ENCODE measurements at places on chromosomes 4 and X. TPM values are rescaled to one million over a fixed set of nuclear protein-coding genes. Genes with fewer than 3 reads are reported as not detected.

DNA sequence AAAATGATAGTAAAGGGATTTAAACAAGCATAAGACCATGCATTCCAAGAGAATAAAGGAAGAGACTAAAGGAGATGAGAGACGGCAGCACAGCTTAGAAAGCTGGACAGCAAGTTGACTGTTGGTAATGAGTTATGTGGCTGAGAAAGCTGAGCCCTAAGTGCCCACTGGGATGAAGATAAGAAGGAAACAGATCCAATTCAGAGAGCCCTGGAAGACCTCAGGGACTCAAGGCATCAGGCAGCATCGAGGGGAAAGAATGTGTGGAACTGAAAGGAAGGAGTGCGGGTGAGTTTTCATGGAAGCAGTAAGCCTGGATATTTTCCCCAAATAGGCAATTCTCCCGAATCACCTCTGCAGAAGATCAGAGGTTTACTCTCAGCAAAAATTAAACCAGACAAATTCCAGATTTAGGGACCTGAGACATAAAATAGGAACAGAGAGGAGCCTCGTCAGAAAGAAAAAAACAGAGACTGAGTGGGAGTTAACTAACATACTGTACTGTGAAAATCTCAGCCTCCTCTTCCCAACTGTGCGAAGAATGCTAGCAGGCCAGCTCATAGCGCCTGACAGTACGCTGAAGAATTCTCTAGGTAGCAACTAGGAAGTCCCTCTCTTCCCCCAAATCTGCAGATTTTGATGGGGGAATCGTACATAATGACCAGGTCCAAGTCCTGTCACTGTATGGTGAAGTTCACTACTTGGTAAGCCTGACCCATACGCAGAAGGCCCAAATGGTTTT lies 187.7 kb upstream of the TAPT1 start:
- DNase-seq = no peak

DNA sequence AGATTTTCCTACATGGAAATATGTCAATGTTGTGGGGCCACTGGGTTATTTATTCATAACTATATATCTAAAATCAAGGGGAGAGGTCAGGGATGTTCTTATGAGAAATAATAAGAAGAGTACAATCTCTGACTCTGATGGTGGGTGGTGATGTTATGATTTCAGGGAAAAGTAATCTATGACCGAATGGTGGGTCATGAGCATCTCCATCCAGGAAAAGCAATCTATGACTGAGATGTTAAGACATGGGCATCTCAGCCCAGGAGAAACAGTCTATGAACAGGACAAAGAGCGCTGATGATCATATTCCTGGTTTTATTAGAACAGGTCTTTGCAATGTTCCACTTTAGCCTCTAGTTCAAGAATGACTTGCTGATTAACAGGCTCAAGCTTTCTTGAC lies 137.1 kb downstream of the ARSF start:
- DNase-seq = no peak

DNA sequence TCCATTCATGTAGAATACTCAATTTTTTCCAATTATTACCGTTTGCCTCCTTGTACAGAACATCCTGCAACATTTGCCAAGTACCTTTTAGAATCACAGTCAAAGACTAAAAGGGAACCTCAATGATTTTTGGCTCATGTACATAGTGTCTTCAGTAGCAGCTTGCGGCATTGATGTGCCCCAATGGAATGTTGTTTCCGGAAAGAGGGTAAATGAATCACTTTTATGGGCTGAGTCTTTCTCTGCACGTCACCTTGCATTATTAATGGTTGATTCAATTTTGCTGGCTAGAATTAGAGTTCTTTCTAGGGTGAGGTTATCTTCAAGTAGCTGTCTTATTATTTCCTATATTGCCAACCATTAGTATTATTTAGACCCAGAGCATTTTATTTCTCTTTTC lies 116.9 kb upstream of the GABRA2 start:
- DNase-seq = no peak

Gene ZNF185
- polyA plus RNA-seq = 39.3 TPM

- DNase-seq = no peak
Measured at GRCh38 chr4:18777190-18777930, 755.8 kb upstream of the LCORL start.

GRCh38 chrX:11464836-11465463 lies 171.7 kb downstream of the AMELX start:
- no peak for DNase-seq

- DNase-seq = no peak
Measured at GRCh38 chrX:42933187-42933586, 155.2 kb upstream of the PPP1R2C start.

DNA sequence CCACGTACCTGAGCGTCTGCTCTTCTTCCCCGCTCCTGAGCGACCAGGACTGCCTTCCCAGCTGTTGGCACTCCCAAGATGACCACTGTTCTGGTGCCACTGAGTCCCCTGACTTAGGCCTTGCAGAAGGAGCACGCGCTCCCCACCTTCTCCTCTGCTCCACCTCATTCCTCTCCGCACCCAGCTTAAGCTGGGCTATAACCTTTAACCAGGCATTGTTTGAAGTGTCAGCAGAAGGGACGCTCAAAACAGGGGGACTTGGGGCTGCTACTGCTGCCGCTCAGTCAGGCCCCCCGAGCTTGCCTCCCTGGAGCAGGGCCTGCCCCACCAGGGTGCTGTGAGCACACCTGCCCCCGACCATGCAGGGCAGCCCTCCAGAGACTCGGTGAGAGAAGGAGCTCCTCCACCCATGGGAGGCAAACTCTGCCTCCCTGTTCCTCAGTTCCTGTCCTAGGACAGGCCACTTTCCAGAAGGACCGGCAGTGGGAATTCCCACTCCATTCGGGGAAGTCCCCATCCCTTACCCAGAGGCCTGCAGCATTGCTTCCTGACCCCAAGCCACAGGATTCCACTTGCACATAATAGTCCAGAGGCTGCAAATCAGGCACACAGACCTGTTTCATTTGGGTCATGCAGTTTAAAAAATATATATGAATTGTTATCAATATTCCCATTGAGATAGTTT lies 99.7 kb upstream of the ENPP6 start:
- DNase-seq = no peak

- no peak for DNase-seq
Measured at GRCh38 chr4:182258441-182259000, 15.3 kb downstream of the TENM3 start.

Gene KLKB1
- polyA plus RNA-seq = 2.8 TPM

DNA sequence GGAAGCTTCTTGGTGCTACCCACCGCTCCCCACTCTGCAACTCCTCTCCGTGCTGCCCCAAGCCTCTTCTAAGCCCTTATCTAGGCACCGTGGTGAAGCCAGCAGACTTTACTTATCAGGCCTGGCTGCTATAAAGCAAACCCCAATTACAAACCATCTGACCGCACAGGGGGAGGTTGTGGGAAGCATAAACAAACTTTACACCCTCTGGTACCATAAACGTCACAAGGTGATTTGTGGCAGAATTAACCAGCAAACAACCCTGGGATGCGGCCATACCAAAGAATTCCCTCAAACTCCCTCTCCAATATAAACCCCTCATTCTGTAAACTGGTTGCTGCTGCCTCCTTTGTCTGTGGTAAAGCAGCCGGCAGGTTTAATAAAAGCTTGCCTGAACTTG lies 55.2 kb downstream of the MAGEC2 start:
- no peak for DNase-seq

- no peak for DNase-seq
Measured at GRCh38 chrX:34866646-34867045, 76.0 kb upstream of the FAM47B start.

DNA sequence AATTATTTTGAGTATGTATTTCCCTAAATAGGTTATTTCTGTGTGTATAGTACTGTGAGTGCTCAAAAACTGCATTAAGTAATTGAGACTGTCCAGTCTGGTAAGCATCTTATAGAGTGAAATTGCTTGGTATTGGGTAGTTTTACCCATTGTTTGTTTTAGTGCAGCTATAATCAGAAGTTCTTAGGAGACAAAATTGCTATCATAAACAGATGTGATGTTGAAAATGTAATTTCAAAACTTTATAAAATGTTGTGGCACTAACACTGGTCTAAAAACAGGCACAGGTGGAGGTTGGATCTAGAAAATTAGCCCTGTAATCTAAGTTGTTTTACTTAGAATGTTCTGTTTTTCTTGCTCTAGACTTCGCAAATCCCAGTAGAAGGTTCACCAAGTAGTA lies 46.8 kb downstream of the RAPGEF2 start:
- no peak for DNase-seq

GRCh38 chr4:84063619-84064018 lies 435.5 kb downstream of the NKX6-1 start:
- no peak for DNase-seq

GRCh38 chr4:124060261-124060918 lies 652.1 kb downstream of the ANKRD50 start:
- no peak for DNase-seq

DNA sequence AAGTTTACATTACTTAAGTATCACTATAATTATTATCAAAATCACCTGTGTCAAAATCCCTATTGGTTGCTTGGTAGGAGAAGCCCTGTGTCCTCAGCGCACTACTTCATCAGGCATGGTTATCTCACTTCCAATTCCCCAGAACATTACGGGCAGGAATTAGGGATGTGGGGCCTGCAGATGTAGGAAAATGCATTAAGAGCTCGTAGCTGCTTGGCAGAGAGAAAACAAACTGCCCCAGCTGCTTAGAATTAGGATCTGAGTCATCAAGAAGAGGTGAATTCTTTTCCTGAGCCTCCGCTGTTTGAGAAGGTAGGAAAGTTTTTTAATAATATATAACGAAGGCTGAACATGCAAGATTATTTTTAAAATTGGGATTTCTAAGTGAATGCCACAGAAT lies 31.1 kb upstream of the CLNK start:
- DNase-seq = no peak

DNA sequence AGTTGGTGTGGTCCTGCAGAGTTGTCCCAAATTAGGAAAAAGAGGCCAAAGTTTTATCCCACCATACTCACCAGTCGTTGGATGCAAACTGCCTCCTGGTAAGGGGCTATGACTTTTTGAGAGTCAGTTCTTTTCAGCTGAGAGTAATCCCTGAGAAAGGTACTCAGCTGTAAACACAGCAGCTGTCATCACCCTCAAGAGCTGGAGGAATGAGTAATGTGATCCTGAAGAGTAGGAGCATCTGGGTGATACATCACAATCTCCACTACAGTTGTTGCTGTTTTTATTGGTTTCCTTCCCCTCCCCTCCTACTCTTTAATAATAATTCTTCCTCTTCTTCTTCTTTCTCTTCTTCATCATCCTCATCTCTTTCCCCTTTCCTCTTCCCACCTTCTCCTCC lies 5.7 kb downstream of the MAGEE1 start:
- DNase-seq = no peak

DNA sequence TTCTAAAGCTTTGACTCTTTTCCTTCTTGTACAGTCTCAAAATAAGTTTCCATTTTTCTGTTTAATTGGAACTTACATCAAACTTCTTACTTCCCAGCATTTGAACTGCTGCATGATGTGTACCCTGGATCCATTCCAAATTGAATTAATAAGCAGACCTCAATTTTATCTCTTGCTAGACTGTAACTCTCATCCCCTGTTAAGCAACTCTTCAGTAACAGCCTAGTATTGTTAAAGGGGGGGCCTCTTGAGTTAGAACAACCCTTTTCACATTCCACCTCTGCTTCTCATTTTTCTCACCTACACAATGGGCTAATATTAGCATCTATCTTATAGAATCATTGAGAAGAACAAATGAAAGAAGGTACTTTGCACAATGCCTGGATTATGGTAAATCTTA lies 169.4 kb downstream of the IL1RAPL1 start:
- DNase-seq = no peak

Gene OTUD6A
- polyA plus RNA-seq = 0.09 TPM

Gene KLF8
- polyA plus RNA-seq = 6.4 TPM

DNA sequence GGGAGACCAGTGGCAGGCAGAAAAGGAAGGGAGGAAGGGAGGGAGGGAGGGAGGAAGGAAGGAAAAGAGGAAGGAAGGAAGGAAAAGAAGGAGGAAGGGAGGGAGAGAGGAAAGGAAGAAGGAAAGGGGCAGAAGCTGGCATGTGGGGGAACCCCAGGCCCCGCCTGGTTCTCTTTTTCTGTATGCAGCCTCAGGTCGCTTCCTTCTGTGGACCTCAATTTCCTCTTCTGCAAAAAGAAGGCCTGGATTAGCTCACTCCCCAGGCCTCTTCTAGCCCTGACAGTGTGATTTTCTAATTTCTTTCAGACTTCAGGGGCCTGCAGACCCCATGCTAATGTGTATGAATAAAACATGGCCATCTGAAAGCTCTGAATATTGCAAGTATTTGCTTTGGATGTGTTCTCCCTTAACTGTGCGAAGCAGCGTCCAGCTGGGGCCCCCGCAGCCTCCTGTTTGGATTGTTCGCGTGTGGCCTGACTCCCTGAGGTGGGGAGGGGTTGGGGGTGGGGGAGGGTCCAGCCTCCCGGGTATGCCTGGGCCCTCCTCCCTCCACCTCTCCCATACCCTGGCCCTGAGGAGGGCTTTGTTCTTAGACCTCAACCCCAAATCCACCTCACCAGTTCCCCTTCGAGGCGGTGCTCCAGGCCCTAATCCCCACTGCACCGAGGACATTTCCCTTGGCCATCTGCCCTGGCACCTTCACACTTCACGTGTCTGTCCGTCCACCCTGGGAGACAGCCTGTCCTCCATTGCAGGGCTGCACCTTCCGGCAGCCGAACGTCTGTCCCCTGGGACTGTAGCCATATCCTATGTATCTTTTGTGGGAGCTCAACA lies 199.9 kb upstream of the ATP6AP2 start:
- no peak for DNase-seq

- peak; percentile 6 for DNase-seq
Measured at GRCh38 chr4:74840936-74841509, 46.7 kb upstream of the BTC start.

Gene TMEM150C
- polyA plus RNA-seq = 26.5 TPM

Gene EDA
- 7.3 TPM for polyA plus RNA-seq

DNA sequence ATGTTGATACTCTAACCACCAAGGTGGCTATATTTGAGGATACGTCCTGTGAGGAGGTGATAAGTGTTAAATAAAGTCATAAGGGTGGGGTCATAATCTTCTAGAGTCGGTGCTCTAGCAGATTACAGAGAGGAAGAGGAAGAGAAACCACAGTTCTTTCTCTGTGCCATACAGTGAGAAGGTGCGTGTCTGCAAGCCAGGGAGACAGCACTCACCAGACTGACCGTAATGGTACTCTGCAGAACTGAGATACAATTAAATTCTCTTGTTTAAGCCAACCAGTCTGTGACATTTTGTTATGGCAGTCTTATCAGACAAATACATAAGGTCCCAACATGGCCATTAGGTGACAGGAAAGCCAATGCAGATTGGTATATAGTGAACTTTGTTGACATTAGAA lies 480.9 kb upstream of the IGFBP7 start:
- no peak for DNase-seq

GRCh38 chrX:65750674-65751469 lies 83.4 kb downstream of the MSN start:
- no peak for DNase-seq

Gene CXorf66
- polyA plus RNA-seq = not detected

GRCh38 chrX:40107291-40108161 lies 9.8 kb upstream of the BCOR start:
- no peak for DNase-seq

All from left renal cortex interstitium (tissue), 4 donors.